ENCODE measurements at places on chromosomes 13 and 19.

DNA sequence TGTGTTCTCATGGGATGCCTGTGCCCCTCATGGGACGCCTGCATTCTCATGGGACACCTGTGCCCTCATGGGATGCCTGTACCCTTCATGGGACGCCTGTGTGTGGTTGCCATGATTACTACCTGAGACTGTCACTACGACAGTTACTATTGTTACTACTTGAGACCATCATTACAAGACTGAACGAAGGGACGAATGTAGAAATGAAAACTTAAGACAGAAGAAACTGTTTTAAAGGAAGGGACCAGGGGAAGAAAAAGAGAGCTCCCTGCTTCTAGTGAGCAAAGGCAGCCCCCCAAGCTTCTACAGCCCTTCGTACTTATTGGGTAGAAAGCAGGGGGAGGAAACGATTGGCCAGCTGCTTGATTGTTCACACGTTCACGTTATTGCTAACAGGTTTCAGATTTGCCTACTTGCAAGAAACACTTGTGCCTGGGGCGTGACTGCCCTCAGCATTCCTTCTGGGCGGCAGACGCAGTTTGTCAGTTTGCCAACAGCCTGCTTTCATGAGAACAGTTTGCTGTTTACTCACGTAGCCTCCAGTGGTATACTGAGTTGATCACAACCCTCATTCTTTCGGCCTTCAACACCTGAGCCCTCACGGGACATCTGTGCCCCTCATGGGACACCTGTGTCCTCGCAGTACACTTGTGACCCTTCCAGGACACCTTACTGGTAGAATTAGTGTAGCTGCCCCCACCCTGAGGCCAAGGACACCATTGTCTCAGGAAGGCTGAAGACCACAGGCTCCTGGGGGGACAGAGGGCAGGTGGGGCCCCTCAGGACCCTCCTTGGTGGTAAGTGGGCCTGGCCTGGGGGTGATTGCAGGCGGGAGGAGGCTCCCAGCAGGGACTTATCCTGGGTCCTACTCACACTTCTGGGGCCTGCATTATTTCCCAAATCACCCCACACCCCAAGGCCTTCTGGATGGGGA lies 2.5 kb upstream of the S1PR4 start:
- no peak for DNase-seq

GRCh38 chr13:59459972-59460371 lies 703.8 kb downstream of the DIAPH3 start:
- no peak for DNase-seq

DNA sequence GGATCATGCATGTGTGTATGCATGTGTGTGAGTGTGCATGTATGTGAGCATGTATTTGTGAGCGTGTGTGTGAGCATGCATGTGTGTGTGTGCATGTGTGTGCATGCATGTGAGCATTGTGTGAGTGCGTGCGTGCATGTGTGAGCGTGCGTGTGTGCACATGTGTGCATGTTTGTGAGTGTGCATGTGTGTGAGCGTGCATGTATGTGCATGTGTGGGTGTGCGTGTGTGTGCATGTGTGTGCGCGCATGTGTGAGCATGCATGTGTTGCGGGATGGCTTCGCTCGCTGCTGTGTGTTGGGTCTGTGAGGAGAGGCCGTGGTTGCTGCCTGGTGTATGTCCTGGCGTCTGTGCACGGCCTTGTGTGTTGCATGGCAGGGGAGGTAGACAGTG lies 32.4 kb downstream of the PAK4 start:
- no peak for DNase-seq

GRCh38 chr13:20144141-20144850 lies 16.6 kb downstream of the GJA3 start:
- no peak for DNase-seq

DNA sequence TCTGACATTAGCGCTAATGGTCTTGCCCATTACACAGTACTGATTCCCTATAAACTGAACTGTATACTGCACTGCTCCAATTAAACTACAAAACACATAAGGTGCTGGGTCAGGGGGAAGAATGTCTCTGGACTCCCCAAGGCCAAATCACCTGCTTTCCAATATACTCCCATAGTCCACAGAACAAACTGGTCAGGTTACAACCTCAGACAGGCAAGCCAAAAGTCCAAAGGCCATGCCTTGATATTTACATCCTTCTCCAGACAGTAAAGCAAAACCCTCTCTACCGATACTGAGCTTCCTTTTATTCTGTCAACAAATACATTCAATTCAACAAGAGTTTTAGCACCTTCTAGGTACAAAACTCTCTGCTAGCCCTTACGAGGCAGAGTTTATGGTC lies 8.9 kb downstream of the ZNF541 start:
- no peak for DNase-seq

GRCh38 chr13:46317120-46317519 lies 69.9 kb downstream of the RUBCNL start:
- DNase-seq = no peak

GRCh38 chr13:54486421-54487166 lies 1458.0 kb downstream of the OLFM4 start:
- DNase-seq = no peak

DNA sequence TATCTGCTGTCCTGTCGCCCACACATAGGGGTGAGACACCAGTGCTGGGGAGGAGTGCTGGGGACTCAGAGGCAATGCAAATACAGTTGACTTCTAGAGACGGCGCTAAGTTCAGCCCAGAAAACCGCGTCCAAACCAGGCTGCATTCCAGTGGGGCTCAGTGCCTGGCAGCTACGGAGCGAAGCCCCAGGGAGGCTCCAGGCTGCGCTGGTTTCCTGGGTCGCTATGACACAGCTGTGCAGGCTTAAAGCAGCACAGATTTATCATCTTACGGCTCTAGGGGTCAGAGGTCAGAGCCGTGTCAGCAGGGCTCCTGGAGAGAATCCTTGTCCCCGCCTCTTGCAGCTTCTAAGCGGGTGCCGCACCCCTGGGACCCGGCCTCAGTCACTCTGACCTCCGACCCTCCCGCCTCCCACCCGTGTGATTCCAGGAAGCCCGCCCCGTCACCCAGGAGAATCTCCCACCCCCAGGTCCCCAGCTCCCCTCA lies 61.6 kb downstream of the ANKRD10 start:
- peak; percentile 37 for DNase-seq

- no peak for DNase-seq
Measured at GRCh38 chr13:52830946-52831345, 17.5 kb downstream of the PCDH8 start.

DNA sequence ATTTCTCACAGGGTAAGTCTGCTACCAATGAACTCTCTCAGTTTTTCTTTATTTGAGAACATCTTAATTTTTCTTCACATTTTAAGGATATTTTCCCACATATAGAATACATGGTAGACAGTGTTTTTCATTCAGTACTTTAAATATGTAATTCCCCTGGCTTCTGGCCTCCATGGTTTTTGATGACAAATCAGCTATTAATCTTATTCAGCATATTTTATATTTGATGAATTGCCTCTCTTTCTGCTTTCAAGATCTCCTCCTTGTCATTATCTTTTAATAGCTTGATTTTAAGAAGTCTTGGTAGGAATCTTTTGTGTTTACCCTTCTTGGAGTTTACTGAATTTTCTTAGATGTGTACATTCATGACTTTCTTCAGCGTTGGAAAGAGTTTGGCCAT lies 27.6 kb downstream of the TNFSF13B start:
- no peak for DNase-seq

GRCh38 chr13:75469047-75469446 lies 12.9 kb downstream of the TBC1D4 start:
- DNase-seq = no peak

DNA sequence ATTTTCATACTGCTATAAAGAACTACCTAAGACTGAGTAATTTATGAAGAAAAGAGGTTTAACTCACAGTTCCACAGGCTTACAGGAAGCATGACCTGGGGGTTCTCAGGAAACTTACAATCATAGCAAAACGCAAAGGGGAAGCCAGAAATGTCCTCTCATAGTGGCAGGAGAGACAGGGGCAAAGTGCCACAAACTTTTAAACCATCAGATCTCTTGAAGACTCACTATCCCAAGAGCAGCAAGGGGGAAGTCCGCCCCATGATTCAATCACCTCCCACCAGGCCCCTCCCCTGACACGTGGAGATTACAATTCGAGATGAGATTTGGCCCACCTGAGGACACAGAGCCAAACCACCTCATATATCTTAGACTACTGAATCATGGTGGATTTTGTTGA lies 198.7 kb downstream of the KCTD12 start:
- no peak for DNase-seq

GRCh38 chr13:57823704-57824103 lies 192.2 kb downstream of the PCDH17 start:
- no peak for DNase-seq

GRCh38 chr13:50679321-50679720 lies 164.2 kb downstream of the DLEU7 start:
- DNase-seq = no peak

DNA sequence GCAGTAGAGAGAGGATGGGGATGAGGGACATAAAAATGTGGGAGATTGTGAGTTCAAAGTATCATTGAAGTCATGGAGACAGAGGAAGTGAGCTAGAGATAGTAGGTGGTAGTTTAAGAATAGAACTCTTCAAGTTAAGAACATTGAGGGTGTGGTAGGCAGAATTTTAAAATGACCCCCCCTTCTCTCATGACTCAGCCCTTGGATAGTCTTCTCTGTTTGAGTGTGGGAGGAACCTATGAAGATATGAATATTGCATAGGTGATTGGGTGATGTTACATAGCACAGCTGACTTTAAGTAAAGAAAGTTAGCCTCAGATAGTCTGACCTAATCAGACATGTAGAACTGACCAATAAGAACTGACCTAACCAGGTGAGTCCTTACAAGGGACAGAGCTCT lies 418.6 kb downstream of the FOXO1 start:
- DNase-seq = no peak

GRCh38 chr13:113551081-113552000 lies 33.2 kb upstream of the TFDP1 start:
- peak; percentile 91 for DNase-seq

GRCh38 chr19:51103926-51104341 lies 4.3 kb downstream of the CTU1 start:
- DNase-seq = no peak

DNA sequence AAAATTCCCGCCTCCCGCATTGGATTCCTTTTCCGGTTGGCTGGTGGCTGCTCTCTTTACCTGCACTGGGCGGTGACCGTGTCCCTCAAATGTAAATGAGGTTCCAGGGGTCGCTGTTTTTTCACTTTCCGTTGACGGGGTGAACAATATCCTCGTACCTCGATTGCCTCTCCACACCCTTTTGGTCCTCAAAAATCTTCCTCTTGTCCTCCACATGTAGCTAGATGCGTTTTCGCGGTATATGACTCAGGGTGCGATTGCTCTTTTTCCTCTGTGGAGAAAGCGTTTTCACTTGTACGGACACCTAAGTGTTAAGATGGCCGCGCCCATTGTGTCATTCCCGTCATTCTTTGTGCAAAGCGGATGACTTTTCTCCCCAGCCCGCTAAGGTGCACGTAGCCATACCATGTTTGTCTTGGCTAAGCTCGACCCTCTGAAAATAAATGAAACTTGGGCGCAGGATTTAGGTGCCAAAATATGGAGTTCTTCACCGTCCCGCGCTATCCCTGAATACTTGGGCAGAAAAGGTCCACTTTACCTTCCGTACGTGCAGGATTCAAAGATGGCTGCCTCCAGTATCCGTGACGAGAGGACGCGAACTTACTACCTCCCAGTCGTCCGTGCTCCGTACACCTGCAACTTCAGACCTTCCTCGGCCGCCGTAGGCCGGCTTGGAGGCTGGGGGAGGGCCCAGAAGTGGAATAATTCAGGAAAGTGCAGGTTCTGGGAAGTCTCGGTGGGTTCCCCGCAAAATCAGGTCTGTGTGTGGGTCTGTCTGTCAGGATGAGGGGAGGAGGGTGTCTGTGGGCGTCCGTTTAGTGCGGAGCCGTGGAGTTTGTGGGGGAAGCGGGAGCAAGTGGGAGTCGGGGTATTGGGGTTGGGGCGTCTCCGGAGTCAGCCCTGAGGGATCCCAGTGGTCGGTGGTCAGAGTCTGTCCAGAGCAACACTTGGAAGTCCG lies at the start of gene ZNF613:
Gene ZNF613 (plus strand): TSS at position 689 of the 958 bp plus-strand sequence. CDS start 8,749 bp downstream, outside the sequence.
- no peak for DNase-seq

- no peak for DNase-seq
Measured at GRCh38 chr19:17629760-17630159, 58.4 kb downstream of the UNC13A start.

DNA sequence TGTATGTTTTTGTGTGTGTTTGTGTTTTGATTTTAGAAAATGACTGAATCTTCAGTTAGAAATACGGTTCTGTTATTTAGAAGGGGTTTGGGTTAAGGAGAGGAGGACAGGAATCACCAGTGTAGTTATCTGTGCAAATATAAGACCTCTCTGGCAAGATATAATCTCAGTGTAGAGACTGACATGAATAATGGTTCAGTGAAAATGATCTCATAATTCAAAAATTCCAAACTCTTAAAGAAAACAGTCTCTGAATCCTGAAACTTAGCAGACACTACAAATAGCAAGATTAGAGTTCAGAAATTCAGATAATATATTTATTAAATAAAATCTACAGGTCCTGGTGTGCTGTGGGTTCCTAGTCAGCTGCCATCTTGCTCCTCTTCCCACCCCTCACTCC lies 73.5 kb downstream of the PDS5B start:
- no peak for DNase-seq

GRCh38 chr13:40779796-40780285 lies 8.9 kb upstream of the MRPS31 start:
- no peak for DNase-seq

DNA sequence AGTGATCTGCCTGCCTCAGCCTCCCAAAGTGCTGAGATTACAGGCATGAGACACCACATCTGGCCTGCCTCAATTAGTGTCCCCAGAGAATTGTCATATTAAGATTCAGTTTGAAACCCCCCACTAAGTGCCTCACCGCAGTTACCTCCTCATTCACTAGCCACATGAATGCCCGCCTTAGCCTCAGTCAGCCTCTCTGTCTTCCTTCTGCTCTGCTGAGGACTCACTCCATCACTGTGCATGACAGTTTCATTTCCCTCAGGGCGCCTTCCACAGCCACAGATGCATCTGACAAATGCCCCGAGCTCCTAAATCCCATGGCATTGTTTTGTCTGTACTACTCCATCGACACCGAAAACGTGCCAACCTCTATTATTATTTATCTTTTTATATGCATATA lies 23.3 kb downstream of the MIPEP start:
- no peak for DNase-seq

DNA sequence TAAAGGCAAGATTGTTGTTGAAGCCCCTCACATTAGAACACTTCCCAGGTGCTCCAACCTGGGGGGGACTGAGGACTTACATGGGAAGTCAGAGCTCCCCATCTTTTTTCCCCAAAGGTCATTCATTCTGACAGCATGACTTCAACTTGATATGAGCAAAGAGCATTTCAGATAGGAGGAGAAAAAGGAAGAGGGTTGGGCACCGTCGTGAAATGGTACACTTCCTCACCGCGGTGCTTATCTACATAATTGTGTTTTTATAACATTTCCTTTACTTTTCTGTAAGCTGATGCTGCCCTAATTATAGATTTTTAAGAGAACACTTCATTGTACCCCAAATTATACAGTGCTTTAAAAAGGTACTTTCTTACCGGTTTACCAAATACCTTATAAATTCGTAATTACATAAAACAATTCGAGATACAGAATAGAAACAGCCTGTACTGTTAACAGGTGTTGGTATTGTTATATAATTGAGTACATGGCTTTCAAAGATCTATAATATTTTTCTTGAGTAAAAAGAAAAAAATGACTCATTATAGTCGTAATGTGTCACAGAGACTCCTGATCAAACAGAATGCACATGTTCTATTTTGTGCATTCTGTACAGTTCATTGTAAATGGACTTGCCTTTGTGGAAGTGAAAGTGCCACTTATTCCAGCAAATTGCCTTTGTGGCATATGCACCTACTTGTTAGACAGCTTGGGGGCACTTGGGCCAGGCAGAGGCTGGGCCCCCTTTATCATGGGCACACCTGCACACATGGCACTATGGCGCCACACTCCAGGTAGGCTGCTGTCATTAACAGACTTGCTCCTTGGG lies 81.8 kb downstream of the GGACT start:
- DNase-seq = no peak

Measured in vagina (tissue), 2 donors.